ENCODE measurements at places on chromosomes 6 and 20.

DNA sequence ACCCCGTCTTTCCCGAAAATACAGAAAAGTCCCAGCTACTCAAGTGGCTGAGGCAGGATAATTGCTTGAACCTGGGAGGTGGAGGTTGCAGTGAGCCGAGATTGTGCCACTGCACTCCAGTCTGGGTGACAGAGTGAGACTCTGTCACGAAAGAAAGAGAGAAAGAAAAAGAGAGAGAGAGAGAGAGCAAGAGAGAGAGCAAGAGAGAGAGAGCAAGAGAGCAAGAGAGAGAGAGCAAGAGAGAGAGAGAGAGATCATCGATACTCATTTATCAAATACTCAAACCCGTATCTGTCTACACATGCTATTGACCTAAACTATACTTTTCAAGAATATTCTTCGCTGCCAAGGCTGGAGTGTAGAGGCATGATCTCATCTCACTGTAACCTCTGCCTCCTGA is 28.2 kb upstream of the SALL4 start:
- DNase-seq, result no peak

DNA sequence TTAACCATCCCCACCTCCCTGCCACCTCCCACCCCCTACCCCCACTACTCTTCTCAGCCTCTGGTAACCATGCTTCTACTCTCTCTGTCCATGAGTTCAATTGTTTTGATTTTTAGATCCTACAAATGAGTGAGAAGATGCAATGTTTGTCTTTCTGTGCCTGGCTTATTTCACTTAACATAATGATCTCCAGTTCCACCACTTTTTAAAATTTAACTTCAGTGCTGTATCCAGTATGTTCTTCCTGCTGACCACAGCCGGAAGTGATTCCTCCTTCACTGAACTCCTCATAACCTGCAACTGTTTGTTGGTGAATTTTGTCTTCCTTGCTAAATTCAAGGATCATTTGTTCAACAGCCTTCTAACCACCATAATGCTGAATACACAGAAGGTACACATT is 3.9 kb downstream of the MAP7 start:
- no peak for DNase-seq

GRCh38 chr6:25558155-25558817 is 93.7 kb upstream of the SCGN start:
- no peak for DNase-seq

GRCh38 chr6:44217332-44218143 is 812 bp downstream of the MYMX start:
- no peak for DNase-seq

GRCh38 chr6:31586599-31587281 is 663 bp downstream of the LST1 start:
- no peak for DNase-seq

DNA sequence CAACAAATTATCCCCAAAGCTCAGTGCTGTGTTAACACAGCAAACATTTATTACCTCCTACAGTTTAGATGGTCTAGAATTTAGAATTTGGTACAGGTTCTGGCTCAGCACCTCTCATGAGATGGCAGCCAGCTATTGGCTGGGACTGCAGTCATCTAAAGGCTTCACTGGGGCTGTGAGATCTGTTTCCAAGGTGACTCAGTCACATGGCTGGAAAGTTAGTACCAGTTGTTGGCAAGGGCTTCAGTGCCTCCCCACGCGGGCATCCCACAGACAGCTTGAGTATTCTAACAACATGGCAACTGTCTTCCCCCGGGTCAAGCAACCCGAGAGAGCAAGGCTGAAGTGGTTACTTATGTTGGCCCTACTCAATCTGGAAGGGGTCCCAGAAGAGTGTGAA is 44.8 kb upstream of the F13A1 start:
- no peak for DNase-seq

DNA sequence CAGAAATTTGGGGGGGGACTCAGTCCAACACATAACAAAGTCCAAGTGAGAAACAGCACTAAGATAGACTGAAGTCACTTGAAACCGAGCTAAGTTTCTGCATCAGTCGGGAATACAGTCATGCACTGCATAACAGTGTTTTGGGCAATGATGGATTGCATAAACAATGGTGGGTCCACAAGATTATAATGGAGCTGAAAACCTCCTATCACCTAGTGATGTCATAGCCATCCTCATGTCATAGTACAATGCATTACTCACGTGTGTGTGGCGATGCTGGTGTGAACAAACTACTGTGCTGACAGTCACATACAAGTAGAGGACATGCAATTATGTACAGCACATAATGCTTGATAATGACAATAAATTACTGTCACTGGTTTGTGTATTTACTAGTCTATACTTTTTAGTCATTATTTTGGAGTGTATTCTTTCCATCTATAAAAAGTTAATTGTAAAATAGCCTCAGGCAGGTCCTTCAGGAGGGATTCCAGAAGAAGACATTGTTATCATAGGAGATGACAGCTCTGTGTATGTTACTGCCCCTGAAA is 154.5 kb upstream of the ECI2 start:
- DNase-seq, result no peak

DNA sequence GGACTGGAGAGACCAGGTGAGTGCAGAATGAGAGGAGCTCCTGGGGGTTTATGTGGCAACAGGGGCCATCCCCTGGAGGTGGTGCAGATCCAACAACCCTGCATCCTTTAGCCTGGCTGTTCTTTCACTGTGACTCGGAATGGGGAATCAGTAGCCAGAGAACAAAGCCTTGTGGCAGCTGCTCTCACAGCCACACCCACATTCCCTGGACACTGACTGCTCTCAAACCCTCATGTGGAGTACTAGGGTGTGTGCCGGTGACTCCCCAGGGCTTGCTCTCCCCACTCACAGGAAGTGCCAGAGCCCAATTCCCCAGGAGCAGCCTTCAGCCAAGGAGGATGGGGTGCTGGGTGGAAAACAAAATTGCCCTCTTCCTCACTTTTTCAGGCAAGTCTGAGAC is 30.2 kb upstream of the GGTLC1 start:
- DNase-seq, result no peak

GRCh38 chr6:112695001-112695400 is 347.9 kb downstream of the RFPL4B start:
- no peak for DNase-seq

GRCh38 chr6:120994573-120994967 is 339.7 kb downstream of the TBC1D32 start:
- DNase-seq, result no peak

DNA sequence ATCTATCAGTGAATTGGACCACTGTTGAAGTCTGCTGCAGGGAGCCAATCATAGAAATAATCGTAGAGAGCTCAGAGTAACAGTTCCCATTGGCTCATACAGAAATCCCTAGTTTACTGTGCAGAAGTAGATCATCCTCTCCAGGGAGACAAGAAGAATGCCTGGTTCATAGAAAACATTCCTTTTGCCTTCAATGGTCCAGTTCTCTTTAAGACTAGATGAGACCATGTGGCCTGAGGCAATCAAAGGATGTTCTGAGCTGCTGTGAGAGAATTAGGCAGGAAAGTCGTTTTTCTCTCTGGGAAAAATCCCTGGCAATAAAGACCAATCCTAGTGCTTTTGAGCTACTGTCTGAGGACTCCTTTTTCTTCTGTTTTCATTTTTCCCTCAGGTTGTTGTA is 208.4 kb downstream of the CENPW start:
- no peak for DNase-seq

DNA sequence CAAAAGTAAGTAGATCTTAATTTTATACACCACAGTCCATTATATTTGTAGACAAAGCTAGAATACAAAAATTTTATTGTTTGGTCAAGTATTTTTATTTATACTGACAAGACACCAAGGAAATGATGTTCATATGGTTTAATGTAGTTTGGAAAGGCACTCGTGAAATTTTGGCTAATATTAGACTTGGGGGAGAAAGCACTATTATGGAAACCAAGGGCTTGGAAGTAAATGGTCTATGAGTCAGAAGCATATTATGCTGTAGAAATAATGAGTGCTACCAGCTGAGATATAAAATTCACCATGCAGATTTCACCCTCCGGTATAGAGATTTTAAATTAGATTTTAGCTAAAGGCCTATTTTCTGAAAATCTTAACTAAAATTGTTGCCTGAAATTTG is 233.6 kb downstream of the KCNQ5 start:
- no peak for DNase-seq

GRCh38 chr6:38364775-38365174 is 275.0 kb downstream of the BTBD9 start:
- DNase-seq, result no peak

GRCh38 chr6:115551527-115551926 is 509.2 kb downstream of the FRK start:
- DNase-seq, result peak; percentile 83

DNA sequence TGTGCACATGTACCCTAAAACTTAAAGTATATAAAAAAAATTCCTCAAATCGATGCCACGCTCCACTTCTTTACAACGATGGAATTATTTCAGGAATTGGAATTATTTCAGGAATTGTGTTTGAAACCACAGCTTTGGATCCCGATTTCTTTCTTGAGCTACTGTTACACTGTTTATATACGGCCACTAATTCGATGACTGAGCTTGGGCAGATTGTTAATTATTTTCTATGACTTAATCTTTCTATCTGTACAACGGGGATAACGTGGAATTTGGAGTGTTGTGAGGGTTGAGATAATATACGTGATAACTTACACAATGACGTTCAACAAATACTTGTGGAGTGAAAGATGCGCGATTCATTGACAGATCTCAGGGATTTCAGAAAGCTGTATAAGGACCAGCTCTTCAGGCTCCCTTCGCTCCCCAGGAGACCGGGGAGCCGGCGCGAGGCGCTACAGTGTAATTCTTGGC is 171.3 kb downstream of the SLC16A10 start:
- no peak for DNase-seq

GRCh38 chr6:55820696-55821095 is 54.7 kb downstream of the BMP5 start:
- DNase-seq, result no peak

- DNase-seq, result no peak
Observed at GRCh38 chr6:96016334-96017069, 728 bp downstream of the FUT9 start.

DNA sequence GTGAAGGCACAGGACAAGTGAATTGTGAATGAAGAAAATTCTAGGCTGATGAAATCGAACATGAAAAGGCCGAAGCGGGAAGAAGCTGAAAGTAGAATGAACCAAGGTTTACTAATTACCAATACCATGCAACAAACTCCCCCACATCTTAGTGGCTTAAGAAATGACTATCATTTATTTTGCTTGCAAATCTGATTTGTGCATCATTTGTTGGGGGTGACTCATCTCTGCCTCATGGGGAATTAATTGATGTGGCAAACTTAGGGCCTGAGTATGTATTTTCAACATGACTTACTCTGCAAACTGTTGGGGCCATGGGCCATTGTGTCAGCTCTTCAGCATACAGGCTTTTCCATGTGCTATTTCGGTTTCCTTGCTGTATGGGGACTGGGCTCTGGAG is 26.8 kb downstream of the PPP1R14C start:
- no peak for DNase-seq
